ENCODE measurements at places on chromosomes 5 and 9. TPM values are rescaled to one million over a fixed set of nuclear protein-coding genes. Genes with fewer than 3 reads are reported as not detected.

- H3K4me3 ChIP-seq: no peak overlapping the region
- H3K4me1 ChIP-seq: peaks cover 10% of the 10 kb centered on the region
- no peak for DNase-seq
- no peak overlapping the region for H3K27ac ChIP-seq
- H3K27me3 ChIP-seq: no peaks in the 10 kb centered on the region
- H3K36me3 ChIP-seq: peaks cover 82% of the 10 kb centered on the region
Observed at GRCh38 chr9:121173501-121173900, 28.2 kb downstream of the RAB14 start.

GRCh38 chr5:103541114-103541513 lies 21.5 kb downstream of the NUDT12 start:
- no peaks in the 10 kb centered on the region for H3K4me1 ChIP-seq
- DNase-seq: no peak
- no peak overlapping the region for H3K4me3 ChIP-seq
- no peaks in the 10 kb centered on the region for H3K27me3 ChIP-seq

Gene CCL28
- total RNA-seq: 23.2 TPM

Gene NIPAL4
- 1.6 TPM for total RNA-seq

Gene GZMA
- 2.3 TPM for total RNA-seq

Gene GFPT2
- total RNA-seq: not detected

GRCh38 chr5:137613554-137614265 lies 114.6 kb upstream of the SPOCK1 start:
- no peak overlapping the region for H3K4me3 ChIP-seq
- no peaks in the 10 kb centered on the region for H3K36me3 ChIP-seq
- no peaks in the 10 kb centered on the region for H3K4me1 ChIP-seq
- DNase-seq: no peak
- H3K27me3 ChIP-seq: no peaks in the 10 kb centered on the region
- H3K27ac ChIP-seq: no peak overlapping the region

DNA sequence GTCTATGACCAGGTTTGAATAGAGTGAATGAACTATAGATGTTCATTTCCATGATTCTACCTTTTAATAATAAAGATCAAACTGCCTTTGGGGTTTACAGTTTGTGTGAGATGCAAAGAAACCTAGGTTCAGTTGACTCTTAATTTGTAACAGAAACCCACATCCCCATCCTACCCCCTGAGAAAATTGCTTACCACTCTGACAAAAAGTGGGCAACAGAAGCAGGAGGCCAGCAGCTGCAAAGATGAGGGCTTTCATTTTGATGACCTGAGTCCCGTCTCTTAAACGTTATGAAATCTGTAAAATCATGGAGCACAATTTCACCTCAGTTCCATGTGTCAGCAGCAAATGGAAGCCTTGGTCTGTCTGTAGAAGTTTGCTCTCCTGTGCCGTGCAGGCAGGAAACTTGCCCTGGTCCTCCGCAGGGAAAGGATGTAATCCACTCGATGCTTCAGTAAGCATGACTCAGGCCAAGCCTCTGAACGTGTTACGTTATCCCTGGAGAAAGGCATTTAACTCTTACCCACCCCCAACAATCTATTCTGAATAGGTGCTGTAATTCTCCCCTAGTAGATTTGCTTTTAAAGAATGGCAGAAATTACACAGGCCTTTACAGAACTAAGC lies at the start of gene F2RL2:
Gene F2RL2, minus strand, starts transcription at position 431 of the 624 bp plus-strand sequence. Its CDS starts 173 bp downstream, at position 258.
- DNase-seq: no peak
- no peaks in the 10 kb centered on the region for H3K27me3 ChIP-seq
- peaks cover 11% of the 10 kb centered on the region for H3K36me3 ChIP-seq
- no peak within 1 kb of the TSS for H3K27ac ChIP-seq
- H3K4me3 ChIP-seq: no peak within 1 kb of the TSS

Gene NME5
- not detected for total RNA-seq

Gene SLC27A6
- total RNA-seq: not detected
